Stimulated activated CD4-positive, alpha-beta T cell treated with anti-CD3 and anti-CD28 coated beads, TNF-alpha, amount 100 ng/mL, for 4 hours (primary cell): ENCODE measurements at places on chromosomes 6 and 20.

DNA sequence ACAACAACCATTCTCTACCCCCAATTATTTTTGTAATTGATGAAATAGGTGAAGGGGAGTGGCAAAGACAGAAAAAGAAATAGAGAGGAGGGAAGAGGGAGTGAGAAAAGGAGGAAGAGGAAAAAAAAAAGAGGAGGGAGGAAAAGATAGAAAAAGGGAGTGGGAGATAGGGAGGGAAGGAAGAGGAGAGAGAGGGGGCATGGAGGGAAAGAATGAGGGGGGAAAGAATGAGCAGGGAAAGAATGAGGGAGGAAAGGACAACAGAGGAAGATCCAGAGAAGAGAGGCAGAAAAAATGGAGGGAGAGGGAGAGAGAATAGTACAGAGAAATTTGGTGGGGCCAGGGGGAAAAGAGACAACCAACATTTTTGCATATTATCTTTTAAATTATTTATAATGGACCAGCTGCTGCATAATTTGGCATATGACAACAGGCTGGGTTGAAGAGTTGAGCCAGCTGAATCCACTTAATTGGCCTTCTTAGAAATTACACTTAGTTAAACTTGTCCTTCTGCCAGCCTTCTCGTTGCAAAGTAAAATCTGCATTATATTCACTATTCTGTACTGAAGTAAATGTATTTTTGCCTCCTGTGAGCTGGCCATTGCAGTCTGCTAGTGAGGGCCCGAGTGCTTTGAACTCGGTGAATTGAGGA lies 101.0 kb downstream of the ARHGAP18 start:
- DNase-seq: no peak

GRCh38 chr6:15504040-15504495 lies 158.8 kb downstream of the DTNBP1 start:
- DNase-seq: no peak

- DNase-seq: no peak
These were observed 2.4 kb upstream of the TBCC start for GRCh38 chr6:42748203-42748898.

DNA sequence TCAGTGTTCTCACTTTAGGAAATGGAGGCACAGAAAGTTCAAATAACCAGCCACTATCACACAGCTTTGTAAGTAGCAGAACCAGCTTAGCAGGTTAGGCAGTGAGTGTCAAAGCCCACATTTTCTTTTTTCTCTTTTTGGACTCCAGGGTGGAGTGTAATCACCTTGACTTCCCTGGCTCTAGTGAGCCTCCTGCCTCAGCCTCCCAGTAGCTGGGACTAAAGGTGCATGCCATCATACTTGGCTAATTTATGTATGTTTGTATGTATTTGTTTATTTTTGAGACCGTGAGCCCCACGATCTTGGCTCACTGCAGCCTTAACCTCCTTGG lies 7.8 kb upstream of the NCOA3 start:
- DNase-seq: no peak

- no peak for DNase-seq
These were observed 30.2 kb downstream of the ZHX3 start for GRCh38 chr20:41287327-41287726.

GRCh38 chr20:44928595-44928994 lies 18.7 kb downstream of the PABPC1L start:
- no peak for DNase-seq

GRCh38 chr6:158311193-158311592 lies 1.1 kb upstream of the TULP4 start:
- DNase-seq: no peak
